Panc1 (cell line): ENCODE measurements at places on chromosomes 5 and 9. TPM values are rescaled to one million over a fixed set of nuclear protein-coding genes. Genes with fewer than 3 reads are reported as not detected.

Gene GLRA1
- not detected for total RNA-seq

GRCh38 chr5:176573564-176574296 lies 24.6 kb downstream of the CDHR2 start:
- no peak for DNase-seq
- H3K4me1 ChIP-seq, result no peaks in the 10 kb centered on the region; the same call in 1 of the 2 replicates
- no peaks in the 10 kb centered on the region for H3K27me3 ChIP-seq
- no peak overlapping the region for H3K4me3 ChIP-seq
- H3K27ac ChIP-seq, result no peak overlapping the region
- H3K36me3 ChIP-seq, result no peaks in the 10 kb centered on the region

DNA sequence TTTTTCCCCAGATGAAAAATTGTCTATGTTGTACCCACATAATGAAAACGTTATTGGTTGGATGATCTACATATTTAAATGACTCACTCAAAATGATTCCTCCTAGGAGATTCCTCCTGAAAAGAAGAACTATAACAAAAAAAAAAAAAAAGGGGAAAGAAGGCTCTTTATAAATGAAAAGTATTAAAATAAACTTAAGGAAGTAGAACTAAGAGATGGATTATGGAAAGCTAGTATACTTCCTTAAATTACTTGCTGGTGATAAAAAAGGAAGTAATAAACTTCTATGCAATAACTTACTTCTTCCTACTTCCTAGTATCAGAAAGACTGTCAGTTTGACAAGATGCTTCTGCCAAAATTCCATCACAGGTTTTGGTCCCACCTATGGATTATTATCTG lies 1087.7 kb downstream of the CDH12 start:
- no peaks in the 10 kb centered on the region for H3K27me3 ChIP-seq
- no peaks in the 10 kb centered on the region for H3K4me1 ChIP-seq
- DNase-seq, result no peak
- no peaks in the 10 kb centered on the region for H3K36me3 ChIP-seq
- H3K4me3 ChIP-seq, result no peak overlapping the region

DNA sequence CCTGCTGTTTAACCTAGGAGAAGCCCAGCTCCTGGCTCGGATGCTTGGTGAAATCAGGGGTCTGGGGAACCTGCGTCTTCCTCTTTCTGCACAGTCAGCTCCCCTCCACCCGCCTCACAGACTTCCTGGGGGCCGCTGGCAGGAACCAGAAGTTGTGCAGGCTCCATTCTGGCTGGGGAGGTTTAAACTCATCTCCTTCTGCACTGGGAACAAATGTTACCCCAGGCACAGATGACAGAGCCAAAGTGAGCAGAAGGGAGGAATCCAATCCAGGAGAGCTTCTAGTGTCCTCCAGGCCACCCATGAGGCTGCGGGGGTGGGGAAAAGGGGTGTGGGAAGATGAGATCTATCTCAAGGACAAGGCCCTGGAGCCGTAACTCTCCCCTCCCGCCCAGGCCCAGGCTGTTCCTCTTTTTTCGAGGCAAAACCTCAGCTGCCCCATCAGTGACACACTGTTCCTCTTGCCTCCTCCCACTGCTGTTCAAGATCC lies 31.2 kb downstream of the KCNMB1 start:
- no peaks in the 10 kb centered on the region for H3K36me3 ChIP-seq
- H3K27me3 ChIP-seq, result peaks cover 8% of the 10 kb centered on the region; the same call in 1 of the 2 replicates
- H3K4me3 ChIP-seq, result no peak overlapping the region

DNA sequence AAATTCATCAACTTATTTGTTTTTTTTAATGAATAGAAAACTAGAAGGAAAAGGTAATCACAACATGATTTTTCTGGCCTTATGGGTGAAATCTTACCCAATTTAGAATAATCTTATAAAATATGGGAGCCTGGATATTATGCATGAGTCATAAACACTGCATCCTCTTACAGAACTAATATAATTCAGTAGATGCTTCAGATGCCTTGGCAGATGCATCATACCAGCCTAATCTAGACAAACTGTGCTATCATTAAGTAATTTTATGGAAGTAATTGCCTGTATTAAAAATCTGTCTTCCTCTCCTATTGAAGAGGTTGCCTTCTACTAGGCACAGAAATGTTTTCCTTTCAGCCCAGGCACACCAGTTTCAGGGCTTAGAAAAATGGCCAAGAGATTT lies 2384.6 kb upstream of the WWC1 start:
- no peaks in the 10 kb centered on the region for H3K36me3 ChIP-seq
- no peak overlapping the region for H3K4me3 ChIP-seq
- H3K27ac ChIP-seq, result no peak overlapping the region
- H3K4me1 ChIP-seq, result no peaks in the 10 kb centered on the region
- H3K27me3 ChIP-seq, result no peaks in the 10 kb centered on the region
- DNase-seq, result no peak

- no peaks in the 10 kb centered on the region for H3K27me3 ChIP-seq
- no peaks in the 10 kb centered on the region for H3K36me3 ChIP-seq
- DNase-seq, result no peak
- no peak overlapping the region for H3K27ac ChIP-seq
- H3K4me3 ChIP-seq, result no peak overlapping the region
These were observed 1068.6 kb downstream of the TAF11L14 start for GRCh38 chr5:18702821-18703220.

GRCh38 chr5:149110406-149110805 lies 30.9 kb upstream of the ABLIM3 start:
- no peaks in the 10 kb centered on the region for H3K4me1 ChIP-seq
- no peaks in the 10 kb centered on the region for H3K27me3 ChIP-seq
- H3K4me3 ChIP-seq, result no peak overlapping the region
- DNase-seq, result no peak
- no peaks in the 10 kb centered on the region for H3K36me3 ChIP-seq
- no peak overlapping the region for H3K27ac ChIP-seq

DNA sequence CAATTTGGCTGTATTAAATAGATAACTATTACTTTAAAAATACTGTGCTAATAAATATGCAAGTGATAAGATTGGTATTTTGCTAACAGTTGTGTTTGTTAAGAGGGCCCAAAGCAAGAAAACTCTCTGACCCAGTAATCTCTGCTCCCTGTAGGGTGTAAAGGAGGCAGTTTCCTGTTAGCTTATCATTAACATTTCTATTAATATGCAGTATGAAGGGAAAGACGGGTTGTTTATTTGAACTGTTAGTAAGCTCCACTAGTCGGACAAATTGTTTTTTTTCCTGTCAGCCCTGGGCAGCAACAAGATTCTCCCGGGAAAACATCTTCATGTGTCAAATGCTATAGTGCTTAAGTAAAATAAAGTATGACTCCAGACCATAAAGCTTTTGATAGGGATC lies 35.6 kb downstream of the ERP44 start:
- no peaks in the 10 kb centered on the region for H3K4me1 ChIP-seq
- H3K27me3 ChIP-seq, result no peaks in the 10 kb centered on the region
- H3K4me3 ChIP-seq, result no peak overlapping the region
- H3K36me3 ChIP-seq, result no peaks in the 10 kb centered on the region
- H3K27ac ChIP-seq, result no peak overlapping the region

Gene BAAT
- total RNA-seq, result 0.08 TPM

- H3K36me3 ChIP-seq, result peaks cover 34% of the 10 kb centered on the region
- peak overlapping the region; percentile 97 for H3K27ac ChIP-seq
- peaks cover 13% of the 10 kb centered on the region for H3K4me1 ChIP-seq
- no peaks in the 10 kb centered on the region for H3K27me3 ChIP-seq
These were observed 1.6 kb downstream of the HINT1 start for GRCh38 chr5:131163276-131164119.

Gene HDHD3
- 14.5 TPM for total RNA-seq

Gene MGAT4B
- total RNA-seq, result 406 TPM

- no peaks in the 10 kb centered on the region for H3K4me1 ChIP-seq
- H3K4me3 ChIP-seq, result no peak overlapping the region
These were observed 138.6 kb downstream of the PALM2AKAP2 start for GRCh38 chr9:109918339-109919163.
